ENCODE measurements at places on chromosomes 4 and X.

- DNase-seq, result no peak
Measured at GRCh38 chr4:56050625-56051024, 101.9 kb downstream of the CEP135 start.

DNA sequence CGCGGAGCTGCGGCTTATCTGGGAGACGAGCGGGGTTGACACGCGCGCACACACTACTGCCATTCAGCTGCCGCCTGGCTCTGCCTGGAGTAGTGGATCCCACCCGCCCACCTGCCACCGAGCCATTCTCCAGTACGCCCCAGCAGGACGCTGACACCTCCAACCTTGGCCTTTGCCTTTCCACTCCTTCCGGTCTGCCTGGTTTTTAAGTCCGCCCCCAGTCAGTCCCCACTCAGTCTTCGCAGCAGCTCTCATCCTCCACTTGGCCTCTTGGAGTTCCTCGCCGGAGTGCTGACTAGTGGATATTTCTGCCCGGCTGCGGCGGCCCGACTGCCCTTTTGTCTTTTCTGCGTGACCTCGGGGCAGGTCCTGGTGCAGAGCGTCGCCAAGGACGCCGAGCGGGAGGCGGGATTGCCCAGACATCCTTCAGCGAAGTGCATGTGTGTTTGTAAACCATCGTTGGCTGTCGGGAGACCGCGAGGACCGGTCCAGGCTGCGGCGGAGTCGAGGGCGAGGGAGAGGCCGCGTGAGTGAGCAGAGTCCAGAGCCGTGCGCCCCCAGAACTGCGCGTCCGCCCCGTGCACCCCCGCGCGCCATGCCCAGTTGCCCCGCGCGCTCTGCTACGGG is 1.1 kb downstream of the SLIT2 start:
- no peak for DNase-seq

DNA sequence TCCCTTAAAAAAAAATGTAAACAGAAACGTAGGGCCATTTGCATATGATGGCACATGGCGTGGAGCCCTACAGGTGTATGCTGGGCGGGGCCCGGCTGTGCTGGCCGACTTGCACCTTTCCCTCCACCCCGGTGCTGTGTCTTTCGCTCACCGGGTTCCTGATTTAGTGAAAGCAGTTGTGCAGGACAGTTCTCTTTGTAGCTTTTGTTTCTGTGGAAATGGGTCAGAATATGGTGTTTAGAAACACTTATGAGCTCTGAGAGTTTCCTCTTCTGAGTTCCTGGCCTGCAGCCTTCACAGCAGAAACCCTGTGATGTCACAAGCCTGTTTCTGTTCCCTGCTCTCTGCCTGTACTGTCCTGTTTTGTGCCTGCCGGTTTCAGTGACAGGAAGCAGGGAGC is 22.5 kb upstream of the MSANTD1 start:
- DNase-seq, result no peak

- no peak for DNase-seq
Measured at GRCh38 chr4:8537041-8537461, 43.1 kb upstream of the GPR78 start.

DNA sequence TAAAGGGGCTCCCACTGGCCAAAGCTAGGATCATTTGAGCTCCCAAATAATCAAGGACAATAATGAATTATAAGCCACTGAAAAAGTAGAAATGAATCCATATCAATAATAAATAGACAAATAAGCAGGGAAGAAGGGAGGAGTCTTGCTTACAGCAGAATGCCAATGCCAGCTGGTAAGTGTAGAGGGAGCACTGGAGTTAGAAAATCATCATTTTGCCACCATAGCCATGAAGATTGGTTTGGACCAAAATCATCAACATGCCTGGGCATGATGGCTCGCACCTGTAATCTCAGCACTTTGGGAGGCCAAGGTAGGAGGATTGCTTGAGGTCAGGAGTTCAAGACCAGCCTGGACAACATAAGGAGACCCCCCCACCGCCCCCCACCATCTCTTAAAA is 20.4 kb upstream of the SH3KBP1 start:
- no peak for DNase-seq

- DNase-seq, result no peak
Measured at GRCh38 chr4:6854098-6854744, 55.4 kb upstream of the TBC1D14 start.

GRCh38 chr4:153509724-153510123 is 43.6 kb downstream of the TMEM131L start:
- no peak for DNase-seq

- DNase-seq, result no peak
Measured at GRCh38 chr4:125732632-125733031, 417.9 kb downstream of the FAT4 start.

DNA sequence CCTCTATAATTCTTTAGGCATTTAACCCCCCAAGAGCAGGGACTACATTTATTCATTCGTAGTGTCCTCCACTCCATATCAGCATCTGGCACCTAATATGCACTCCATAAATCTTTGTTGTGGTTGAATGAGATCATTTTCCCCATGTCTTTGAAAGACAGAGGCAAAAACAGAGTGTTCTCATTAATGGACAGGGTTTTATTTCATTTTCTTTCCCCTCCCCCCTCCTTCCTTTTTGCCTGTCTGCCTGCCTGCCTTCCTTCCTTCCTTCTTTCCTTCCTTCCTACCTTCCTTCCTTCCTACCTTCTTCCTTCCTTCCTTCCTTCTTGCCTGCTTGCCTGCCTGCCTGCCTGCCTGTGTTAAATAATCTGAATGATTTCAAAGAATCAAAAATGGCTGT is 83.2 kb downstream of the SHROOM3 start:
- no peak for DNase-seq

DNA sequence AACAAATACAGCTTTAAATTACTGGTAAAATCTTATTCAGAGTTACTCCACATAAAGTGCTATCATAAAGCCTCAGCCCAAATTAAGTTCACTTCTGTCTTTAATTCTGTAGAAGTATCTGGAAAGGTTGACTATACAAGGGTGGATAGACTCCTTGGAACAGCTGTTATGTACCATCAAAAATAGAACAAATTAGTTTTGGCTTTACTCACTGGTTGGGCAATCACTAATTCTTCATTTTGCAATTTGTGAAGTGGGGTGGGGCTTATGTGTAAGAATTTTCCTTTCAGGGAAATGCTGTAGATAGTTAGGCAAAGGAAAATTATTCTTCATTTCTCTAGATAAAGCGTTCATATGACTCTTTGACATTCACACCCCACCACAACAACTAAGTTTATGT is 7.8 kb downstream of the DIAPH2 start:
- DNase-seq, result no peak

- no peak for DNase-seq
Measured at GRCh38 chr4:183223053-183223452, 97.0 kb downstream of the CLDN22 start.

DNA sequence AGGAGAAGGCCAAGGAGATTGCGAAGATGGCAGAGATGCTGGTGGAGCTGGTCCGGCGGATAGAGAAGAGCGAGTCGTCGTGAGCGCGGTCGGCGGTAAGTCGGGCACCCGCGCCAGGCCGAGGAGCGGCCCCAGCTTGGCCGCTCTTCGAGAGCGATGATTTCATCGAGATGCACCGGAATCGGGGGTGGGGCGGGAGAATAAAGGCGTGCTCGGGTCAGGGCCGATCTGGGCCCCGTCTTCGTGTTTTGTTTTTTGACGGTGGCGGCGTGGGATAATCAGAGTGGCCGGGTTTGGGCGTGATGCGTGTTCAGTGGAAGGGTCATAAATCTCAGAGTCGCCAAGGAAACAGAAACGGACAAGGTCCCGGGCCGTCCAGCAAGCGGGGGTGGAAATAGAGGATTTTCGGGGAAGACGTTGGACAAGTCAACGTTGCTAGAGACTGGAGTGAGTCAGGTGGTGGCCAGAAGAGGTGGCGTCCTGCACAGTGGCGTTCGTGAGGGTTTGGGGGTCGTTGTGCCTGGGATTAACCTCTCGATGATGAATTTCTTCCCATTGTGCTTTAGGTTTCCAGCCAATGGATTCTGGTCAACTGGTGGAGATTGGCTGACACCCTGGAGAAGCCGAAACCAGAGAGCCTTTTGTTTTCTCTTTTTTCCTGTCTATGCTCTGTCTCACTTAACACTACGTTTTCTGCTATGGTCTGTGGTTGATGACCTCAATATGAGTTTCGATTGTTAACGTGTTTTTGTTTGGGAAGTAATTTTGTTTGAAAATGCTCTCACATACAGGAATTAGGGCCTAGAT is 882 bp downstream of the MRFAP1 start:
- DNase-seq, result no peak

DNA sequence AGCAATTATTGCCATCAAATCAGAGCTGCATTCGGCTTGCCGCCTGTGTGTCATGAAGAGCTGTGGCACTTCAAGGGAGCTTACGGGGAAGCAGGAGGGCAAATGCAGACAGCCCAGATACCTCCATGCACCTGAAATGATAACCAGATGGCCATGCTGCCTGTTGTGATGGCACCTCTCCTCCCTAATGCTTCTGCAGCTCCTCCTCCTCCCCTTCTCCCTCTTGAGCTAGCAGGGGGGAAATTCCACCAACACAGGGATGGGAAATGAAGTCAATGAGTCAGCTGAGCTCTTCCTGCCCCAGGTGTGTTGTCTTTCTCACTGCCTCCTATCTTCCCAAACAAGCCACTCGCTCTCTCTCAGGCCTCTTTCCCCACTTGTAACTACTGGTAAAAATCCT is 565.0 kb downstream of the BCOR start:
- DNase-seq, result no peak

DNA sequence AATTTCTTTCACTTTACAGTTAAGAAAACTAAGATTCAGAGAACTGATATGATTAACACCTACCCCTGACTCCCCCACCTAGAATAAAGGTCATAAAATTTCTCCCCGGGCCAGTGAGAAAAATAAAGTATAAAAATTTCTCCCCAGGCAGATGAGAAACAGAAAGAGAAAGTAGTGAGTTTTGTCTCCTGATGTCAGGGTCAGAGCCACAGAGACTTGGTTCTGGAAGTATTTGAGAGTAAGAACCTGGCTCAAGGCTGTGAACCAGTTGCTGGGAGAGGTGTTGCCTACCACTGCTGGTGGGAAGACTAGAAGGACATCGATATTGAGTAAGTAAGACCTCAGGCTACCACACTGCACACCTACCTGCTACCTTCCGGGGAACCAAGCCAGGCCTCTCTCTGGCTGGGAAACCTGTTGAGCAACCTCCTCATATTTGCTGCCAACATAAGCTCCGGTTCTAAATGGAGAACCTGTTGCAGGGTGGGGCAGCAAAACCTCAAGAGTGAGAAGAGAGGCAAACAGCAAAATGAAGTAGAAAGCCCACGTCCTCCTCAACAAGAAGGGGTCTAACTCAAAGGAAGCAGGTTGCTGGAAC is 104.2 kb upstream of the PUDP start:
- DNase-seq, result no peak

GRCh38 chr4:144411700-144412099 is 234.3 kb upstream of the HHIP start:
- DNase-seq, result no peak

DNA sequence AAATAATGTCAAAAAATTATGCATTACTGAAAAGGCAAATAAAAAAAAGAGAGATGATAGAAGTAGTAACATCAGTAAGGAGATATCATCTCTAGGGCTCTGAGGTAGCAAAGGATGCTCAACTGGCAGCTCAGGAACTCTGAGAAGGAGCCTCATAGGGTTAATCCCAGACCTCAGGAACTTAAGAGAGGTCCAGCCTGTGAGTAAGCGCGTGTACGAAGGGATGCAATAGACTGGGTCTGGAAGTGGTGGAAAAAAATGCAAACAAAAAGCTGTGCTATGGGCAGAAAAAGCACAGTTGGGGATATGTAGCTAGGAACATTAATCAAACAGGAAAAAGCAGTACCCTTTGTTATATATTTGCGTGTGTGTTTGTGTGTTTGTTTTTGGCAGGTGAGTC is 282.0 kb downstream of the GALNTL6 start:
- DNase-seq, result no peak

GRCh38 chrX:17721715-17722114 is 15.6 kb upstream of the SCML1 start:
- DNase-seq, result no peak

DNA sequence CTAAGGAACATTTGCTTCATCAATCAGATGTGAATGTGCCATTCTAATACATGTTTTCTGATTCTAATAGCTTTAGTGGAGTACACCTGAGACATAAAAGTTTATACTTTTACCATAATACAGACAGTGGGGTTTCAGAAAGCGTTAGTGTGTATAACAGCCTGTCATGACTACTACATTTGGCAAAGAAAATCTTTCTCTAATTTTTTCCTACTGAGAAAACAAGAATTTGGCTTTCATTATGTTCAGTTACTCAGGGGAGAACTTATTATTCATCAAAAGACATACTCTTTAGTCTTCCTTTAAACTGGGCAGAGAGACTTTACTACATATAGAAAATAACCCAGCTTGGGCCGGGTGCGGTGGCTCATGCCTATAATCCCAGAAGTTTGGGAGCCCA is 104.9 kb downstream of the PCDH18 start:
- DNase-seq, result no peak

DNA sequence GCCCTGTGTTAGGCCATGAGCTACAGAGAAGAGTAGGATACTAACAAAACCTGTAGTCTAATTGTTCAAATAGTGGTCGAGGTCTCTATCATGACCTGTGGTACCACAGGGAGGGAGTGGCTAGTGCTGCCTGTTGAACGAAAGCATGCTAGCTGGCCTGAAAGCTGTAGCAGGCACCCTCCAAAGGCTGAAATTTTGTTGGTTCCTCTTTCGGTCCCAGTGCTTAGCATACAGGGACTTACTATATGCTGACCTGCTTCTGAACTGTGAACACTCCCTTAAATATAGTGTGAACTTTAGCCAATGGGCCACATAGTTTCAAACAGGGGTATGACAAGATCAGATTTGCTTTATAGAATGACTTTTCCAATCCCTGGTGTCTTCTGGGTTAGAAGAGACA is 113.4 kb downstream of the PJA1 start:
- DNase-seq, result no peak

Data from frontal cortex (tissue), 4 donors.